ENCODE measurements at places on chromosomes 6 and 20. TPM values are rescaled to one million over a fixed set of nuclear protein-coding genes. Genes with fewer than 3 reads are reported as not detected.
A peak's percentile ranks its signal among the peaks of the same experiment; 100 is the strongest.

SOBP gene
- total RNA-seq = 0.82 TPM

MAK gene
- not detected for total RNA-seq

HSPA12B gene
- not detected for total RNA-seq

PRSS16 gene
- not detected for total RNA-seq

ATAT1 gene
- total RNA-seq = 13.4 TPM

OR2J2 gene
- total RNA-seq = not detected

SAMD3 gene
- 28.7 TPM for total RNA-seq

LY6G6F gene
- total RNA-seq = not detected

BNIP5 gene
- not detected for total RNA-seq

DNA sequence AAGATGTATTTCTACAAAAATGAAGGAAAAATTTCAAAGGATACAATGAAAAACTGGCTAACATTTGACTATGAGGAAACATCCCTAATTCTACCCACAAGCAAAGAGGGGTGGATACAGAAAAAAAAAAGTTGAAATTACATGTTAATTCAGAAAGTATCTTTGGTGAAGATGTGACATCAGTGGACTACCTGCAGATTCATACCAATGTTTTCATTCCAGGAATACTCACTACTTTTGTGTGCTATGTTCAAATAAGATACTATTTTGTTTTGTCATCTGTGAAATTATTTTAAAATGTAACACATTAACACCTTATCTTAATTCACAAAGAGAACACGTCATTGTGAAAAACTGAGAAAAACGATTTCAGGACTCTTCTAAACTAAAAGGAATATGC, 159.3 kb upstream of the SHLD1 start:
- DNase-seq = no peak
- H3K4me1 ChIP-seq = peaks cover 53% of the 10 kb centered on the region
- peak overlapping the region; percentile 24 for H3K27ac ChIP-seq
- H3K27me3 ChIP-seq = no peaks in the 10 kb centered on the region
- peaks cover 15% of the 10 kb centered on the region for H3K36me3 ChIP-seq
- H3K4me3 ChIP-seq = no peak overlapping the region

GRCh38 chr6:35413911-35414310, 38.2 kb upstream of the FANCE start:
- no peaks in the 10 kb centered on the region for H3K27me3 ChIP-seq
- no peak for DNase-seq
- H3K4me3 ChIP-seq = no peak overlapping the region
- H3K4me1 ChIP-seq = peaks cover 65% of the 10 kb centered on the region

DNA sequence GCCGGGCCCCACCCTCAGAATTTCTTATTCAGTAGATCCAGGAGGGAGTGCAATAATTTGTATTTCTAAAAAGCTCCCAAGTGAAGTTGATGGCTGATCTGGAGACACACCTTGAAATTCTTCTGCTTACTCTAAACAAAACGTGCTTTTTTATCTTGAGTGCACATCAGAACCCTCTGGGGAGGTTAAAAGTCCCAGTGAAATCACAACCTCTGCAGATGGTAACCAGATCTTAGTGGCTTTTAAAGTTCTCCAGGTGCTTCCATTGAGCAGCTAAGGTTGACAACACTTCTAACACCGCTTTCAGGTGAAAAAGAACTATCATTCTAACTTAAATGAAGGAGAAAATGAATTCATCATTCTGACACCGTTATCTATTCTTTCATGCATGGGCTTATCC, 45.6 kb upstream of the ESR1 start:
- peaks cover 7% of the 10 kb centered on the region for H3K27me3 ChIP-seq
- H3K4me3 ChIP-seq = no peak overlapping the region
- no peak for DNase-seq
- peaks cover 12% of the 10 kb centered on the region for H3K4me1 ChIP-seq

DNA sequence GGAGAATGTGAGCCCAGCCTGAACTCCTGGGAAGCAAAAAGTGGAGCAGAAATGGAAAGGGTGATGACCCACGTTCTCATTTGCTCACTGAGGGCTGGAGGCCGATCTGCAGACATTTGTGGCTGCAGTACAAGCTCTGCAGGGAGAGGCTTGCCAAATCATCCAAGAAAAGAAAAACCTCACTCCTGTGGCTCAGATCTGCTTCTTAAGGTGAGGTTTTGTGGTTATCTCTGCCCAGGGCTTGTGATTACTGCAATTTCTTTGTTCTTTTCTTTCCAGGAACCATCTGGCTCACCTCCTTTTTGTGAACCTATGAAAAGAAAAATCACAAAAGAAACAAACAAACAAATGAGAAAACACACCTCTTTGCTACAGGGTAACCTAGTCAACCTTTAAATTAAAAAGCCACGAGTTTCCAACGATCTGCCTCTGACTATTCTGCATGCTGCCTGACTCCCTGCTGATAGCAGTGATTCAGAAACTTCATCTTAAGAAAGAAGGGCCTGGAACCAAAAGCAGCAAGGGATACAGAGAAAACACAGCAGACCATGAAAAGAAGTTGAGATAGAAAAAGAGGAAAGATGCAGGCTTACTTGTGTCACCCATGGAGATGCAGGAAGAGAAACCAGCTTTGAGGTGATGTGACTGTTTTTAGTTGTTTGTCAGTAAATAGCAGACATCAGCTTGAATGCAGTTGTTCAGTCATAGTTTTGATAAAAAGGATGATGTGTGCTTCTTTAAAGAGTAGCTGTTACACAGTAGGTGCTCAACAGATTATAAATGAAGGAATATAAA, 165.1 kb downstream of the LMBRD1 start:
- H3K36me3 ChIP-seq = no peaks in the 10 kb centered on the region
- peaks cover 6% of the 10 kb centered on the region for H3K27me3 ChIP-seq
- DNase-seq = no peak
- no peak overlapping the region for H3K4me3 ChIP-seq
- H3K27ac ChIP-seq = no peak overlapping the region
- peaks cover 12% of the 10 kb centered on the region for H3K4me1 ChIP-seq

DNA sequence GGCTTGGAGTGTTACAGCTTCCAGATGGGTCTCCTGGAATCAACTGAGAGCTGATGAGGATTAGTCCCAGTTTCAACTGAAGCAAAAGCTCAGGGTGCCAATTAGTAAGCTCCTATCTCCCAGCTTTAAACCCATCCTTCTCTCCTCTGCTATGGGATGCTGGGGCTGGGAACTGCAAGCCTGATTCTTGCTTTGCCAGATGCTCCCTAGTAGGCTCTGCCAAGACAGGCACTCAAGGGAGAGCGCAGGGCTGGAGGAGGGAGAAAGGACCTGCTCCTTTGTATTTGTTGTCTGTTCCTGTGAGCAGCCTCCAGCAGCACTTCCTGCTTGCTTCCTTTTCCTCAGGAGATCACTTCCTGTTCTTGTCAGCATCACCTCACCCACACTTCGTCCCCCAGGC, 309.7 kb downstream of the KIF16B start:
- H3K27ac ChIP-seq = no peak overlapping the region
- H3K27me3 ChIP-seq = no peaks in the 10 kb centered on the region
- H3K36me3 ChIP-seq = peaks cover 5% of the 10 kb centered on the region
- no peak overlapping the region for H3K4me3 ChIP-seq
- DNase-seq = no peak

GRCh38 chr20:23062632-23063031, 13.2 kb upstream of the THBD start:
- no peaks in the 10 kb centered on the region for H3K4me1 ChIP-seq
- no peak overlapping the region for H3K4me3 ChIP-seq
- no peaks in the 10 kb centered on the region for H3K36me3 ChIP-seq
- H3K27me3 ChIP-seq = no peaks in the 10 kb centered on the region
- no peak for DNase-seq

- H3K4me1 ChIP-seq = no peaks in the 10 kb centered on the region
- H3K27ac ChIP-seq = peak overlapping the region; percentile 39
- no peaks in the 10 kb centered on the region for H3K27me3 ChIP-seq
- H3K4me3 ChIP-seq = no peak overlapping the region
- peaks cover 74% of the 10 kb centered on the region for H3K36me3 ChIP-seq
These were observed 69.7 kb upstream of the HINT3 start for GRCh38 chr6:125886914-125887313.

- DNase-seq = no peak
- H3K27me3 ChIP-seq = no peaks in the 10 kb centered on the region
- no peaks in the 10 kb centered on the region for H3K4me1 ChIP-seq
- no peak overlapping the region for H3K4me3 ChIP-seq
- H3K27ac ChIP-seq = no peak overlapping the region
These were observed 31.3 kb downstream of the TRMT11 start for GRCh38 chr6:126017668-126018067.

GRCh38 chr6:656460-657252, at the start of gene HUS1B:
Gene HUS1B (minus strand): TSS chr6:657100. CDS start chr6:656944, 156 bp downstream.
- H3K27me3 ChIP-seq = no peaks in the 10 kb centered on the region
- H3K4me1 ChIP-seq = peaks cover 50% of the 10 kb centered on the region

DNA sequence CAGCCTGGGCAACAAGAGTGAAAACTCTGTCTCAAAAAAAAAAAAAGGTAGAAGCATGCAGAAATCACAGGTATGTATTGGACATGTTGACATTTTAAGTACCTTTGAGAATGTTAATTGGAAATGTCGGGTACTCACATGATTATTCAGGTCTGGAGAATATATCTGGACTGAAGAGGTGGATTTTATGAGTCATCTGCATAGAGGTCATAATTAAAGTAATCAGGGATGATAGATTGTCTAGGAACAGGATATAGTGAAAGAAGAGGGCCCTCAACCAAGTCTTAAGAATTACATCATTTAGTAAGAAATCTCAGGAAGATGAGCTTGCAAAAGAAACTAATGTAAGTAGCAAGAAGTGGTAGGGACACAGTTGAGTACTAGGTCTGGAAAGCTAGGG, 212.5 kb downstream of the UTRN start:
- no peaks in the 10 kb centered on the region for H3K27me3 ChIP-seq
- peaks cover 21% of the 10 kb centered on the region for H3K4me1 ChIP-seq

DNA sequence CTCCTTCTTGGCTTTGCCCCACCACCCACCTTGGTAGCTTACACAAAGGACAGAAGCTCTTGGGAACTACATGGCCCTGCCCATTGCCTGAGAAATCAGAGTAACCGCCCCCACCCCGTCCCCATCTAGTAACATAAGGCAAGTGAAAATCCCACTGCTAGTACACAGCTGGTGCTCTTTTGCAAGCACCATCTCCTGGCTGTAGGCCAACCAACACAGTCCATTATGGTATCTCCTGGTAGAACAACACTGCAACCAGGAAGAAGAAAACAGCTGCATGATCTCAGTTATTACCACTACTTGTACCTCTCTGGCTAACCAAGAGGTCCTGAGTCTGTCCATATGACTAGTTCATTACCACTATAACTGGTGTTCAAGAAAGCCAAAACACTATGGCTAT, 841.1 kb upstream of the MANEA start:
- no peak overlapping the region for H3K27ac ChIP-seq
- H3K4me1 ChIP-seq = no peaks in the 10 kb centered on the region
- no peaks in the 10 kb centered on the region for H3K27me3 ChIP-seq
- no peak overlapping the region for H3K4me3 ChIP-seq
- H3K36me3 ChIP-seq = no peaks in the 10 kb centered on the region

DNA sequence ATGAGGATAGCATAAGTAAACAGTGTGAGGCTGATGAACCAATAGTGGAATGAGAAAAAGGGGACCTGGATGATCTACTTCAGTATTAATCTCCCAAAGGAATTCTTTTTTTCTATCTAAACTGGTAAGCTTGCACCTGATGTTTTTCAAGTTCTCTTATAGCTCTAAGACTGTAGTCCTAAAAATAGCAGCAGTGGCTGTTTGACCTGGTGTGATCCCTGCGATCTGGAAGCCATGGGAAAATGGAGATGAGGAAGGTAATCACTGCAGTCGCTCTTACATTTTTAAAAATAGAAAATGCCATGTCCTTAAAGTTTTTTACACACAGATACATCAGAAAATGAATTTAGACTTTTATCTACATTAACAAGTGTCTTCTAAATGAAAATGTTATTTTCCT, 926.4 kb upstream of the SLC35B3 start:
- no peaks in the 10 kb centered on the region for H3K27me3 ChIP-seq
- H3K4me3 ChIP-seq = no peak overlapping the region
- H3K27ac ChIP-seq = no peak overlapping the region
- DNase-seq = no peak
- peaks cover 4% of the 10 kb centered on the region for H3K36me3 ChIP-seq

- peak; percentile 41 for DNase-seq
- peaks cover 14% of the 10 kb centered on the region for H3K4me1 ChIP-seq
- H3K27me3 ChIP-seq = no peaks in the 10 kb centered on the region
These were observed 11.1 kb upstream of the SERINC3 start for GRCh38 chr20:44532981-44533331.

DNA sequence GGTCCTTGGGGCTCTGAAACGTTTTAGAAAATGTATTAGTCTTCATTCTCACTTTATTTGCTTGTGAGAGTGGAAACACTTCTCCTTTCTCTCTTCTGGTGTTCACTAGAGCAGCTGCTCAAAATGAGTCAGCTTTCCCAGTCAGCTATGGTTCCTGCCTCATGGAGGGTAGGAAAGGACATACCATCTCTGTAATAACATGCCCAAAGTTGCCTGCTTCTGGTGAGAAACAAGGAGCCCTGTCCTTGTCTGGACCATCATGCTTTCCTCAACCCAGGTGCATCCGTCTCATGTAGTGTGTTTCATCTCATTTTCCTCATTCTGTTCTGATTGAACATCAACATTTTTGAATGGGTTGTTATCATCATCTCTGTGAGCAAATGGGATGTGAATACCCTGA, 17.1 kb upstream of the TINAG start:
- no peak for DNase-seq
- no peaks in the 10 kb centered on the region for H3K4me1 ChIP-seq
- no peaks in the 10 kb centered on the region for H3K27me3 ChIP-seq
- no peaks in the 10 kb centered on the region for H3K36me3 ChIP-seq
- no peak overlapping the region for H3K4me3 ChIP-seq
- no peak overlapping the region for H3K27ac ChIP-seq

- no peaks in the 10 kb centered on the region for H3K36me3 ChIP-seq
- H3K4me3 ChIP-seq = peak overlapping the region; percentile 29
- H3K27me3 ChIP-seq = no peaks in the 10 kb centered on the region
- peak overlapping the region; percentile 61 for H3K27ac ChIP-seq
These were observed 18.2 kb upstream of the MYB start for GRCh38 chr6:135162678-135163439.

GRCh38 chr6:159746759-159747158, 15.1 kb upstream of the ACAT2 start:
- H3K27ac ChIP-seq = no peak overlapping the region
- DNase-seq = no peak
- no peak overlapping the region for H3K4me3 ChIP-seq
- peaks cover 15% of the 10 kb centered on the region for H3K36me3 ChIP-seq

- no peak overlapping the region for H3K27ac ChIP-seq
- H3K36me3 ChIP-seq = no peaks in the 10 kb centered on the region
- H3K4me3 ChIP-seq = no peak overlapping the region
- DNase-seq = no peak
- no peaks in the 10 kb centered on the region for H3K27me3 ChIP-seq
These were observed 24.2 kb upstream of the CITED2 start for GRCh38 chr6:139398658-139399057.

DNA sequence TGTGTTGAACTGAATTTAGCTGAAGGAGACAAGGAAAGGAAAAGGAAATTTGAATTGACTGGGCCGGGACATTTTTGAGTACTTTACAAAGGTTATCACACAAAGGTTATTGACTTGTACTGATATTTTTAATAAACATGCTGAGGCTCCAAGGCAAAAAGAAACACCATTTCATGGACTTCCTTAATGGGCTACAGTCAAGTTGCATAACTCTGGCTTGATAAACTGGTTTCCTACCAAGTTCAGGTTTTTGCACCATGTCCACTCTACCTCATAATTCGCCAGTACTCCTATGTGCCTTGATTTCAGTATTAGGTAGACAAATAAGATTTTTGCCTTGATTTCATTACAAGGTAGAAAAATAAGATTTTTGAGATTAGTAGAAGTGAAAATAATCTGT, 65.8 kb upstream of the FUT9 start:
- DNase-seq = no peak
- H3K4me3 ChIP-seq = no peak overlapping the region
- no peaks in the 10 kb centered on the region for H3K4me1 ChIP-seq
- no peak overlapping the region for H3K27ac ChIP-seq
